ENCODE measurements at places on chromosomes 11 and 22.

DNA sequence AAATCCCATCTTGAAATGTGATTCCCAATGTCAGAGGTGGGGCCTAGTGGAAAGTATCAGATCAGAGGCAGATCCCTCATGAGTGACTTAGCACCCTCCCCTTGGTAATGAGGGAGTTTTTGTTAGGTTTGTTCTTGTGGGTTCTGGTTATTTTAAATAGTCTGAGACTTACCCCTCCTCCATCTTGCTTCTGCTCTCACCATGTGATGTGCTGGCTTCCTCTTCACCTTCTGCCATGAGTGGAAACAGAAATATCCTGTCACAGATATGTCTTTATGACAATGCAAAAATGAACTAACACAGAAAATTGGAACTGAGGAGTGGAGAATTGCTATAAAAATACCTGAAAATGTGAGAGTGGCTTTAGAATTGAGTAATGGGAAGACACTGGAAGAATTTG lies 33.1 kb downstream of the TMEM225 start:
- no peak for DNase-seq

- DNase-seq: no peak
These were observed 69.1 kb downstream of the C11orf87 start for GRCh38 chr11:109490953-109491635.

DNA sequence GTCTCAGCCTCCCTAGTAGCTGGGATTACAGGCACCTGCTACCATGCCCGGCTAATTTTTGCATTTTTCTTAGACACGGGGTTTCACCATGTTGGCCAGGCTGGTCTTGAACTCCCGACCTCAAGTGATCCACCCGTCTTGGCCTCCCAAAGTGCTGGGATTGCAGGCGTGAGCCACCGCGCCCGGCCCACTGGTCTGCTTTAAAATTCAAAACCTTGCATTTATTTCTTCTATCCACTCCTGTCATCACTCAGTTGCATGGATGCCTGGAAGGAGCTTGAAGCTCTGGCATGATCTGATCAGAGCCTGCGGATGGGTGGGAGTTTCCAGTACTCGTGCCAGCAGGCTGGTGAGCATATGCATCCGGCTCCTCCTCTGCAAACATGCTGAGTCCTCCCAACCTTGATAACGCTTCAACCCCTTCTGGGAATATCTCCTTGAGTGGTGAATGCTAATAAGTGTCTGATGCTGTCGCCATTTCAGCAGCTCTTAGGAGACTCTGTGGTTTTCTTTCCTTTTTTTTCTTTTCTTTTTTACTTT lies 39.6 kb downstream of the UBASH3B start:
- DNase-seq: no peak

- no peak for DNase-seq
These were observed 47.6 kb upstream of the PPARA start for GRCh38 chr22:46102752-46103151.

- DNase-seq: no peak
These were observed 132.1 kb upstream of the BMAL1 start for GRCh38 chr11:13145461-13145860.

DNA sequence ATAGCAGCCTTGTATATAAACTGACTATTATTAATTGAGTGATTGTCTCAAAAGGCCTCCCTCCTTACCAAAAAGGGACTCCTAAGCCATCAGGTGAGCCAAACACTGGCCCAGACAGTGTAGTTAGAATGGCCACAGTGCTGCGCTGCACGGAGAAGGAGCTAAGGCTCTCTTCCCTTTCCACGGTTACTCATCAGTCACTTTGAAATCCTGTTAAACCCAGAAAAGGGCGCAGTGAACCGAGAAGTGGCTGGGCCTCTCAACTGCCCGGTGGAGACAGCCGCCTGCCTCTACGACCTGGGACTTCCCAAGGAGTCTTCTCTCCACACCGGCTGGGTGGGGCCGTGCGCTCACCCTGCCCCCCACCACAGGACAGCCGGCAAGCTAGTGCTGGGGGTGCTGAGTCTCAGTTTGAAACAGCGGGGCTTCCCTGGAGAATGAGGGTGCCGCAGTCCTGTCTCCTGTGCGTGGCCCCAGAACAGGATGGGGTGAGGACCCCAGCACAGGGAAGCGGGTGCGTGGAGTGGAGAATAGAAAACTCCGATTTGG lies 1.3 kb downstream of the MYH9 start:
- DNase-seq: no peak

DNA sequence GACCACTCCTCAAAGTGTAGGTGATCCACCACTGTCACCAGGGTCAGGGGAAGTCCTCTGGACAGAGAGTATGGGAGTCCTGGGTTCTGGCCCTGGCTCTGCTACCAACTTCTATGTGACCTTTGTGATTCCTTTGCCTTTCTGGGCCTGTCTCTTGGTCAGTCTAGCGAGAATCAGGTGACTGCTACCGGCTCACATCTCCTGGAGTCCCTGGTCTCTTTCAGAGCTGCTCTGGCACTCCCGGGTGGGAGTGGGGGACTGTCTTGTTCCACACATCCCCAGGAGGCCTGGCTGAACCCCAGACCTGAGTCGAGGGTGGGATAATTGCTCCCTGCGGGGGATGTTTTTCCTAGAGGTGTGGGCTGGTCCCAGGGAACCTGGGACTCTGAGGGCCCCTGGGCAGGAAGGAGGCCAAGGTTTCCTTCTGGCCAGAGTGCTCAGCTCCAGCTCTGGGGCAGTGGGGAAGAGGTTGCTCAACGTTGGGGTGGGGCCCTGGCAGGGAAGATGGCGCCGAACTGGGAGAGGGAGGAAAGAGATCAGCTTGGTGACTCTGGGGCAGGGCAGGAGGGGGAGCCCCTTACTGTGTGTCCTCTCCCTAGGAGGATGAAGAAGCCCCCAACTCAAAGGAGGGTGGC lies 2.1 kb downstream of the SOX10 start:
- no peak for DNase-seq

DNA sequence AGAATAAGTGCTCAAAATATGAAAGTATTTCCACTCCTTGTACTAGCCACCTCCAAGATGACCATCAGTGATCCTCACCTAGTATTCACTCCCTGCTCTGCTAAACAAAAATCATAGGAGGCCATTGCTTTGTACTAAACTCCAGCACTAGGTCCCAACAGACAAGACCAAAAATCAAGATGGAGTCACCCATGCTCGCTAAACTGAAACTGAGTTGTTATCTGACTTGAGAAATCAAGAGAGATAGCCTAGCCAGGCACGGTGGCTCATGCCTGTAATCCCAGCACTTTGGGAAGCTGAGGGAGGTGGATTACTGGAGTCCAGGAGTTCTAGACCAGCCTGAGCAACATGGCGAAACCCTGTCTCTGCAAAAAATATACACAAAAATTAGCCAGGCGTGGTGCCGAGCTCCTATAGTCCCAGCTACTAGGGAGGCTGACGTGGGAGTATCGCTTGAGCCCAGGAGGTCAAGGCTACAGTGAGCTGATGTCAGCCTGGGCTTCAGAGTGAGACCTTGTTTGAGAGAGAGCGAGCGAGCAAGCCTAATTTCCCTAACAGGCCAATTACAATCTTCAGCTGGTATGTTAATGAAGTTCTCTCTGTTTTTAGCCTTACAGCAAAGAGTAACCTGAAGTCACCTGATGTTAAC lies 9.3 kb downstream of the SEC14L6 start:
- DNase-seq: no peak

- DNase-seq: no peak
These were observed 172.0 kb upstream of the B3GAT1 start for GRCh38 chr11:134584001-134584561.

DNA sequence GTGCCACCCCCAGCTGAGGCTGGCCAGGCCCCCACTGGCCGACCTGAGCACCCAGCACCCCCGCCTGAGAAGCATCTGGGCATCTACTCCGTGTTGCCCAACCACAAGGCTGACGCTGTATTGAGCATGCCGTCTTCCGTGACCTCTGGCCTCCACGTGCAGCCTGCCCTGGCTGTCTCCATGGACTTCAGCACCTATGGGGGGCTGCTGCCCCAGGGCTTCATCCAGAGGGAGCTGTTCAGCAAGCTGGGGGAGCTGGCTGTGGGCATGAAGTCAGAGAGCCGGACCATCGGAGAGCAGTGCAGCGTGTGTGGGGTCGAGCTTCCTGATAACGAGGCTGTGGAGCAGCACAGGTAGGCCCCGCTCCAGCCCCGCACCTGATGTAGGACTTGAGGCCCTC lies 4.7 kb downstream of the ZBTB16 start:
- no peak for DNase-seq

DNA sequence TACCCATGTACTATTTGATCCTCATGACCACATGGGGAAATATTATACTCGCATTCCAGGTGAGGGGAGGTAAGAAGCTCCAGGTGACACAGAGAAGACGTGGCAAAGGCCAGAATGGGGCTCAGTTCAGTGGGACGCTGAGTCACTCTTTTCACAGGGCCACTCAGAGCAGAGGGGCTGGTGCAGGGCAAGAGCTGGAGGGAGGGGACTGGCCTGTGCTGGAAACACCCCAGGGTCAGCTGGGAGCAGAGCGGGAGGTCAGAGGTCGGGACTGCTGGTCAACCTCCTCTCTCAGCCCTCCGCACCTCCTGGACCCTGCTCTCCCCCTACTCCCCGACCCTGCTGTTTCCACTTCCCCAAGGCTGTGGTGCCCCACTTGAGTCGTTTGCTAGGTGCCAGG lies 12.1 kb downstream of the APOL3 start:
- DNase-seq: no peak

DNA sequence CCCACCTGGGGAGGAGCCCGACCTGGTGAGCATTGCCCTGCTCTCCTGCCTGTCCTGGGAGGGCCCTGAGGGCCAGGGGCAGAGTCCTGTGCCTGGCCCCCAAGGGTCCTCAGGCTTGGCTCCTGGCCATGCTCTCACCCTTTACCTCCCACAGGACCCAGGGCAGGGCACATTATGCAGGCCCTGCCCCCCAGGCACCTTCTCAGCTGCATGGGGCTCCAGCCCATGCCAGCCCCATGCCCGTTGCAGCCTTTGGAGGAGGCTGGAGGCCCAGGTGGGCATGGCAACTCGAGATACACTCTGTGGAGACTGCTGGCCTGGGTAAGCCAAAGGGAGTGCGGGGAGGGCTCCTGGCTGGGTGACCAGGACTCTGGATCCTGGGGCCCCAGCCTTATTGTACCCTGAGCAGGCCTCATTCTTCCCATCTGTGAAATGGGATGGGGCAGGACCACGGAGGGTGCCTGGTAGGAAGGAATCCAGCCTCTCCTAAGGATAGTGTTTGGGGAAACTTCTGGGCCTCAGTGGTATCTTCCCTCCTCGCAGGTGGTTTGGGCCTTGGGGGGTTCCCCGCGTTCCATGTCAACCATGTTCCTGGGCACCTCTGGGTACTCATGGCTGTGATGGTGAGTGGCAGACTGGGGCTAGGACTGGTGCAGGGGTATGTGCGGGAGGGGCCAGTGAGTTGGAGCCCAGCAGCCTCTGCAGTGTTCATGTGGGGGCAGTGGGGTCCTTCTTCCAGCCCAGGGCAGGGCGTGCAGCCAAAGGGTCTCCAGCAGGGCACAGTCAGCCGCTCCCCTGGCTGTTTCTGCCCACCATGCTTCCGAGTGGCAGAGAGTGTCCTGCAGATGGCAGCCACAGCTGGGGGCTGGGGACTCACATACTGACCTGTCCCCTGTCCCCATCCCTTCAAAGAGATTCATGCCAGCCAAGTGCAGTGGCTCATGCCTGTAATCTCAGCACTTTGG lies 14.7 kb downstream of the RELT start:
- no peak for DNase-seq

- DNase-seq: no peak
These were observed 206.1 kb downstream of the PGR start for GRCh38 chr11:100923555-100923954.

- DNase-seq: no peak
These were observed 19.5 kb downstream of the TSPAN32 start for GRCh38 chr11:2321311-2321683.

DNA sequence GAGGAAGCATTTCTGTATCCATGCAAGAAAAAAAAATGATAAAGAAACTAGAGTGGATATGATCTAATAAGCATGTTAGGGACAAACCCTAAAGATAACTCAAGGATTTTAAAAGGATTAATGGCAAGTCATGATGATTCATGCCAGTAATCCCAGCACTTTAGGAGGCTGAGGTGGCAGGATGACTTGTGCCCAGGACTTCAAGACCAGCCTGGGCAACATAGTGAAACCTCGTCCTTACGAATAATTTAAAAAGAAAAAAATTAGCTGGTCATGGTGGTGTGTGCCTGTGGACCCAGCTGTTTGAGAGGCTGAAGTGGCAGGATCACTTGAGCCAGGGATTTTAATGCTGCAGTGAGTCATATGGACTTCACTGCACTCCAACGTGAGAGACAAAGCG lies 145.5 kb upstream of the BLID start:
- no peak for DNase-seq

DNA sequence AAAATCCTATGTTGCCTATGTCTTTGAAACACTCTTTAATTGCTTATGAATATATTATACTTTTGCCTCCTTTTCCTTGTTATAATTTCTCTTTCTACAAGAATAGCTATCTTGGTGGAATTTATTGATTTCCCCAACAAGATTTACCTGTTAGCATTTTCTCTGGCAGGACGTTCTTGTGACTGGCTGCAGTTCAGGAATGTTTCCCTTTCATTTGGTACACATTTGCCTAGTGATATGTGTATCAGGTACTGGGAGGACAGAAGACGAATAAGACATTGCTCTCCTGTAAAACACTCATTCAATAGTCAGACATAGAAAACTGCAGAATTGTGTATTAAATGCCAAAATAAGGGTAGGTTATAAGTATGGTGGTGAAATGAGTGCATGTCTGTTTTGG lies 279.9 kb downstream of the FAT3 start:
- DNase-seq: no peak

- no peak for DNase-seq
These were observed 42.7 kb upstream of the FAM181B start for GRCh38 chr11:82776377-82776776.

DNA sequence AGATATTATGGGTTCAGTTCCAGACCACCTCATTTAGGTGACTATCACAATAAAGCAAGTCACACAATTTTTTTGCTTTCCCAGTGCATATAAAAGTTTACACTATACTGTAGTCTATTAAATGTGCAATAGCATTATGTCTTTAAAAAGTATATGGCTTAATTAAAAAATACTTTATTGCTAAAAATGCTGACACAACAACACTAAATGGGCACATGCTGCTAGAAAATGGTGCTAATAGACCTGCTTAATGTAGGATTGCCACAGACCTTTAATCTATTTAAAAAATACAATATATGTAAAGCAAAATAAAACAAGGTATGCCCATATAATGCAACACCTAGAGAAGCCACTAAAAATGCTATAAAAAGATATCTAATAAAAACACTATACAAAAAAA lies 27.1 kb upstream of the OR5AK2 start:
- DNase-seq: no peak

DNA sequence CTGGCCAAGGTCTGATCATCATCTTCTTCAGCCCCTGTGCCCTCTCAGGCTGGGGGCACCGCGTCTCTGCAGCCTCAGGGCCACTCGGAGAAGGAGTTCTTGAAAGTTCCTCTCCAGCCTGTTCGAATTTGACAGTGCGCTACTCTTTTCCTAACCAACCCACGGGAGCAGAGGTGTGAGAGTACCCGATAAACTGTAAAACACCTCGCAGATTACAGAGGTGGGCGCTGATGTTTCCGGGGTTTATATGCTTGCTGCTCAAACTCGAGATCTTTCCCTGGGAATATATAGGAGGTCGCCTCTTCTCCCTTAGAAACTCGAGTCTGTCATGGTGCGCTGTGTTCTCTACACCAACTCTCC lies 515 bp downstream of the CTR9 start:
- no peak for DNase-seq

All from D721Med (cell line).